ENCODE measurements at places on chromosomes 3 and 15. TPM values are rescaled to one million over a fixed set of nuclear protein-coding genes. Genes with fewer than 3 reads are reported as not detected.

The GOLGA6A gene
- not detected for total RNA-seq

GRCh38 chr3:179702271-179702947 is 49.6 kb downstream of the USP13 start:
- ATAC-seq = no peak

- ATAC-seq = no peak
Observed at GRCh38 chr15:89230277-89230676, 8.9 kb upstream of the RLBP1 start.

GRCh38 chr3:15521573-15521965 is at the start of gene COLQ:
Gene COLQ, minus strand, starts transcription at chr3:15521706. Its CDS starts 81 bp downstream, at chr3:15521625.
- no peak for ATAC-seq

The GP5 gene
- 0.31 TPM for total RNA-seq

DNA sequence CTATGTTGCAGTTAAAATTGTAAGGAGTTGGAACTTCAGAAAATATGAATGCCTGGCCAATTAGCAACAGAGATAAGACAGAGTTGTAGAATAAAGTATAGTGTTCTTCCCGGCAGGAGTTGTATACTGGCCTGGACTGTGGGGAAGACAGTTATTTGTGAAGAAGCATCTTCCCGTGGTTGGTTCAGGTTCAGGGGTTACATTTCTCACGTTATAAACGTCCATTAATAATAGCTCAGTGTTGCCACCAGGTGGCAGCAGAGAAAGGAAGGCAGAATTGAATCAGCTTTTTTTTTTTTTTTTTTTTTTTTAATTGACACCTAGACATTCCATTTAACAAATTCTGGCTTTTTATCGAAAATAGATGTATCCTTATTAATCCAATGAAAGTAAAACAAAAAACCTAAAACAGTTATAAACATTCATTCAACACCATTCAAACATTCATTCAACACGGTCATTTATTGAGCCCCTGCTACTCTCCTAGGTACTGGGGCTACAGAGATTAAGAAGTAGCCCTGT is 66.4 kb upstream of the NR2E3 start:
- ATAC-seq = no peak

DNA sequence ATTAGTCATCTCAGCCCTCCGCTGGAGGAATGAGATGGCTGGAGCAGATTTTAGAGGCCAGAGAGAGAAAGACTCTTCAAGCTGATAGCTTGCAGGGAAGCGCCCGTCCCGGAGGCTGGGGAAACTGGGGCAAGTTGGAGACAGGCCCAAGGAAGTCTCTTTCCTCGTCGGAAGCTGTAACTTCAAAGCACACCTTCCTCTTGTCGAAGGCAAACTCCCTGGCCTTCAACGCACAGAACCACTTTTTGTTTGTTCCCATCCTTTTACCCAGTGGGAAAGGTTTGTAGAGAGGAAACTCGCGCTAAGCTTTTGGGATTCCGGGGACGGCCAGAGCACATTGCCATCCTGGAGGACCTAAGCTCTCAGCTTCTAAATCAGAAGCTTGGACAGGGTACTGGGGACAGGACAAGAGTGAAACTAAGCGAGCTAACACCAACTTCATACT is 900 bp upstream of the EOMES start:
- no peak for ATAC-seq

GRCh38 chr3:195558602-195559001 is 15.5 kb upstream of the PPP1R2 start:
- ATAC-seq = no peak

Data from gastroesophageal sphincter (tissue), 4 donors.